ENCODE measurements at places on chromosomes 2 and 18. TPM values are rescaled to one million over a fixed set of nuclear protein-coding genes. Genes with fewer than 3 reads are reported as not detected.

TEX44 gene
- polyA plus RNA-seq = not detected

KIF5C gene
- 18.8 TPM for polyA plus RNA-seq

C2orf72 gene
- 1.4 TPM for polyA plus RNA-seq

GCA gene
- 18.7 TPM for polyA plus RNA-seq

G6PC2 gene
- not detected for polyA plus RNA-seq

COL5A2 gene
- 5.2 TPM for polyA plus RNA-seq

EPG5 gene
- polyA plus RNA-seq = 7.3 TPM

CD226 gene
- 0.13 TPM for polyA plus RNA-seq

HSBP1L1 gene
- 77.6 TPM for polyA plus RNA-seq

VIT gene
- polyA plus RNA-seq = 0.22 TPM

SLC16A14 gene
- 12.1 TPM for polyA plus RNA-seq

CDK5R2 gene
- 1.7 TPM for polyA plus RNA-seq

DNAH7 gene
- 1.4 TPM for polyA plus RNA-seq

PLEKHM3 gene
- polyA plus RNA-seq = 9.5 TPM

RHBDD1 gene
- 4.8 TPM for polyA plus RNA-seq

ZNF521 gene
- polyA plus RNA-seq = 6.2 TPM

CNGA3 gene
- polyA plus RNA-seq = 0.24 TPM

SPR gene
- 66.6 TPM for polyA plus RNA-seq

NEU2 gene
- not detected for polyA plus RNA-seq

CROCC2 gene
- not detected for polyA plus RNA-seq

PAX3 gene
- not detected for polyA plus RNA-seq

ATP9B gene
- 16.3 TPM for polyA plus RNA-seq

SATB2 gene
- 5.8 TPM for polyA plus RNA-seq

UPP2 gene
- 0.07 TPM for polyA plus RNA-seq

GALNT3 gene
- 1.5 TPM for polyA plus RNA-seq

TRIM54 gene
- 21.1 TPM for polyA plus RNA-seq

IL1RL2 gene
- 4.0 TPM for polyA plus RNA-seq

GPR45 gene
- polyA plus RNA-seq = not detected

TMEM37 gene
- polyA plus RNA-seq = 7.2 TPM

LYG2 gene
- not detected for polyA plus RNA-seq

GALNT13 gene
- 4.7 TPM for polyA plus RNA-seq

REG3A gene
- polyA plus RNA-seq = 86.7 TPM

GULP1 gene
- 5.8 TPM for polyA plus RNA-seq

CHN1 gene
- 11.9 TPM for polyA plus RNA-seq

AQP4 gene
- 0.07 TPM for polyA plus RNA-seq

TEKT4 gene
- polyA plus RNA-seq = not detected

TCF23 gene
- 0.03 TPM for polyA plus RNA-seq

IL1R2 gene
- polyA plus RNA-seq = 17.9 TPM

C2orf80 gene
- not detected for polyA plus RNA-seq

MEP1B gene
- not detected for polyA plus RNA-seq

STARD6 gene
- polyA plus RNA-seq = not detected

CSRNP3 gene
- polyA plus RNA-seq = 1.7 TPM

LYPD1 gene
- polyA plus RNA-seq = 6.9 TPM

DDX18 gene
- polyA plus RNA-seq = 69.3 TPM

MGAT4A gene
- polyA plus RNA-seq = 14.4 TPM

CD8B2 gene
- polyA plus RNA-seq = not detected

KCNIP3 gene
- polyA plus RNA-seq = 3.9 TPM

ACMSD gene
- polyA plus RNA-seq = not detected

MOGAT1 gene
- 0.20 TPM for polyA plus RNA-seq

DNPEP gene
- 93.9 TPM for polyA plus RNA-seq

Data from adrenal gland (tissue), 19 donors.